NCI-H446 treated with DMSO at 0.1 percent for 48 hours (cell line): ENCODE measurements at places on chromosomes 12 and 14.

DNA sequence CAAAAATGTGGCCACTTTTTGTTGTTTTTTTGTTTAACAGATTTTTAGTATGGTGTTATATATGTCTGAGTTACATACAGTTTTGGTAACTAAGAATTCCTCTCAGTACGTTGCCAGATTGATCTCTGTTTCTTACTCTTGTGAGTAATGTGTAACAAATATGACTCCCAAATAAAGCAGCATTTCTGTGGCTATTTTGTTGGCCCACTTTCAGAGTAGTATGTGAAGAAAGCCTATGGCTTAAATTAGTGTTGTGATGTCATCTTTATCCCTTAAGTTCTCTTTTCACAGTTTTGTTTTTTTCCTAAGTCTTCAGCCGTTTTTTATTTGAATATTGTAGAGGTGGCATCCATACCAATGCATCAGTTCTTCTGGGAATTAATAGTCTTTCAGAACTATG, 10.7 kb downstream of the PCNX4 start:
- no peak for DNase-seq

- DNase-seq: peak; percentile 83
These were observed 4.9 kb downstream of the HRK start for GRCh38 chr12:116876151-116876869.

- DNase-seq: no peak
These were observed 42.1 kb downstream of the CCDC85C start for GRCh38 chr14:99561864-99562263.

GRCh38 chr12:116161588-116161987, 115.9 kb downstream of the MED13L start:
- no peak for DNase-seq

- DNase-seq: no peak
These were observed 100.0 kb upstream of the HECTD1 start for GRCh38 chr14:31307618-31308017.

- DNase-seq: no peak
These were observed 21.7 kb downstream of the PLEKHD1 start for GRCh38 chr14:69506241-69506595.

GRCh38 chr14:81982046-81982445, 448.4 kb upstream of the SEL1L start:
- DNase-seq: no peak

GRCh38 chr14:71742485-71742884, 189.7 kb upstream of the RGS6 start:
- no peak for DNase-seq

DNA sequence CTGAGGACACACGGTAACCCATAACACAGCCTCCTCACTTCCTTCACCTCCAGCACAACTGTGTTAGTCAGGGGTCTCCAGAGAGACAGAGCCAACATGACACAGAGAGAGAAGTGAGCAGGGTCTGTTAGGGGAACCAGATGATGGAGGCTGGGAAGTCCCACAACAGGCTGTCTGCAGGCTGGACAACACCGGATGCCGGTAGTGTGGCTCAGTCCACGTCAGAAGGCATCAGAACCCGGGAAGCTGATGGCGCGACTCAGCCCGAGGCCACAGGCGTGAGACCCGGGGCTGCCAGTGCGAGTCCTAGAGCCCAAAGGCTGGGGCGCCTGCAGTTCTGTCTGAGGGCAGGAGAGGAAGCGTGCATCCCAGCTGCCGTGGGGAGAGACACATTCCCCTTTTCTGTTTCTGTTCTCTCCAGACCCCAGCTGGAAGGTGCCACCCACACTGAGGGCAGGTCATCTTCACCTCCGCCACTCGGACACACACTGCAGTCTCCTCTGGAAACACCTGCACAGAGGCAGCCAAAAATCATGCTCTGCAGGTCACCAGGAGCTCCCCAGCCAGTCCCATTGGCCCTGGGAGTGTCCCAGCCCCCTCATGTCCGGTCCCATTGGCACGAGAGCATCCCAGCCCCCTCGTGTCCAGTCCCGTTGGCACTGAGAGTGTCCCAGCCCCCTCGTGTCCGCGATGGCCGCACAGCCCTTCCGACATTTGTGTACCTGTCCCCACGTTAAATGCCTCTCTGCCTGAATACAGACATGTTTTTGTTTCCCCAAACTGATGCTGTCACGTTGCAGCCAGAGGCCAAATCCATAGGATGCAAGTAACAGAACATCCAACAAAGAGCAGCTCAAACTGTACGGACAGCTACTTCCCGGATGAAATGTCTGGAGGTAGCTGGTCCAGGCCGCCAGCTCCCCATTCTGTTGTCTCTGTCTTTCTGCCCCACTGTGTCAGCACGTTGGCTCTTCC, 7.9 kb upstream of the FBRSL1 start:
- DNase-seq: no peak

GRCh38 chr12:26156201-26156871, 31.5 kb upstream of the BHLHE41 start:
- DNase-seq: no peak

GRCh38 chr12:14714437-14714836, 18.0 kb upstream of the GUCY2C start:
- DNase-seq: no peak

- no peak for DNase-seq
These were observed 168.0 kb downstream of the SLC16A7 start for GRCh38 chr12:59763835-59764234.

- no peak for DNase-seq
These were observed 16.5 kb downstream of the SCNN1A start for GRCh38 chr12:6358881-6359280.

GRCh38 chr12:3416670-3417069, 74.3 kb upstream of the PRMT8 start:
- DNase-seq: no peak

- DNase-seq: no peak
These were observed 24.6 kb downstream of the TMEM19 start for GRCh38 chr12:71710276-71711125.

DNA sequence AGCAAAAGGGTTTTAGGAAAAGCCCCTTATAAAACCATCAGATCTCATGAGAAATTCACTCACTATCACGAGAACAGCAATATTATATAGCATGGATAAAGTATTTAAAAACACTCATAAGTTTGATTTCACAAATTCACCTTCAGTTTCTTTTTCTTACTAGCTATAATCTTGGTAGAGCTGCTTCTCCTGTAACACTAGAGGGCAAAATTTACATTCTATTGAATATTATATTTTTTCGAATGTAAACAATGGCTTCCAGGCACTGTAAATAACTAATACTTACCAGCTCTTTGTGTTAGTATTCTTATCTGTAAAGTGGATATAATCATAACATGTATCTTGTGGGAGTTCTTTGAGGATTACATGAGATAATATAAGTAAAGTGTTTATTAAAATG, 259.6 kb downstream of the CCER1 start:
- no peak for DNase-seq

DNA sequence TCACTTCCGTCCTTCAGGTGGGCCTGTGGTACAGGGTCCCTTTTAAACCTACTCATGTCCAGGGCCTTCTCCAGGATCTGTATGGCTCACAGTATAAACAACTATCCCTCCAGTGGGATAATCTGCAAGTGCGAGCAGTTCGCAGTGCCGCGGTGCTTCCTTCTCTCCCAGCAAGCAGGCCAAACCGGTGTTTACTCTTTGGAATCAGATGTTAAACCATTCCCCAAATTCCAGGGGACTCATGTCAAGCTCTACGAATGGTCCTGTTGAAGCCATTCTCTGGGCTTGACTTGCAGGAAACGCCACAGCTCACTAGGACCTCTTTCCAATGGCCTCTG, 59.6 kb downstream of the OR11H12 start:
- DNase-seq: no peak

DNA sequence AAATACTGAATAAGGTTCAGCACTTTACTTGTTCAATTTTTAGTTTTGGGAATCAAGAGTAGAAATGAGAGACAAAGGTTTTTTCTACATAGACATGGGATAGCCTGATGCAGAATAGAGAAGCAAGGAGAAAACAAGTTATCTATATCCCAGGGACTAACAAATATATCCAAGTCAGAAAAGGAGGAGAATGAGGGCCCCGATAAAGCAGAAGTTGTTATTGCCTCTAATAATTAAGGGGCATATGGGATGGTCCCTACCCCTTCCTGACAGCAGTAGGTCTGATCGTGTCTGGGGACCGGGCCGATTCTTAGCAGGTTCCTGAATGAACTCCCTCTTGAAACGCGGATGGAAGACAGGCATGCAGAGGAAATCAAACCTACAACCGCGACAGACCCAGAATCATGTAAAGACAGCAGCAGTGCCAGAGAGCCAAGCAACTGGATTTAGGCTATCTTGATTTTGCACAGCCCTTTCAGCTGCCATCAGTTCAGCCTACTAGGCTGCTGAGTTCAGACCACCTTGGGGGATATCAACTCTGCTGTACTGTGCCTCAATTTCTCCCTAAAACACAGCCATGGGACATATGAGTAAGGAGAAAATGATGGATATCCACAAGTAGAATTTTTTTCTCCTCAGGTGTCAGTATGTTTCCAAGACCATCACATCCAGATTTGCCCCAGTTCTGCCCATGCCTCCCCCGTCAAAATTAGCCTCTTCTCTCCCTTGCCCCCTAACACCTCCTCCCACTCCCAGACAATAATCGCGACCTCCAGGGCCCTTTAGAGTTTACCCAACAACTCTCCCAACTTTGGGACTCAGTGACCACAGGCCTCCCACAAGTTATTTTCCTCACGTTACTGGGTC, 706 bp downstream of the PRMT5 start:
- DNase-seq: no peak

GRCh38 chr12:97426492-97427116, 36.0 kb upstream of the RMST start:
- DNase-seq: no peak

GRCh38 chr14:92105073-92105892, 1.1 kb downstream of the ATXN3 start:
- DNase-seq: no peak

- no peak for DNase-seq
These were observed 19.2 kb upstream of the EMP1 start for GRCh38 chr12:13177373-13177772.

GRCh38 chr12:11855983-11856374, 206.5 kb downstream of the ETV6 start:
- no peak for DNase-seq

DNA sequence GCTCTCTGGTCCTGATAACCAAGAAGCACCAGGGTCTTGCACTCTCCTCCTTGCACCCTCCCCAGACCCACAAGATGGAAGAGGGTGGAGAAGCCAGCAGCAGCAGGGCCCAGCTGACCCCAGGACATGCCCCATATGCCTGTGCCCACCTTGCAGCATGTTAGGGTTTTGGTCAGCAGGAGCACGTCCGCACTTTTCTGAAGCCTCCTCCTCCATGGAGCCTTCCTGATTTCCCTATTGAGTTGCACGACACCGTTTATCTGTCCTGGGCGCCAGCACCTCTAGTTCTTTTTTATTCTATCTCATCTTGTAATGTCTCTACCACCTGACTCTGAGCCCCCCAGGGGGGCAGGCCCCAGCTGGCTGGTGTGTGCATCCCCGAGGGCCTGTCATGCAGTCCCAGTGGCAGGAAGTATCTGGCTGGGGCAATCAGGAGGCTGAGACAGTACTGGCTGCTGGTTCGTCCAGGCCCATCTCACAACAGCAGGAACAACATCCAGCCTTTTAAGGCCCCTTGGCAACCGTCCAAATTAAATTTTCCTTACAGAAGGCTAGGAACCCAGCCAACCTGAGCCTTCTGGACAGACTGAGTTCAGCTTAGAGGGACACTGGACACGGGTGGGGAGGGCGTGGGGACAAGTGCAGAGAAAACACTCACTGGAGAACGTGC, 39.6 kb downstream of the CCDC85C start:
- peak; percentile 89 for DNase-seq
